Epithelial cell of proximal tubule (primary cell): ENCODE measurements at places on chromosomes 6 and 20.

- DNase-seq, result no peak
Measured at GRCh38 chr20:63425846-63426485, 46.5 kb downstream of the KCNQ2 start.

DNA sequence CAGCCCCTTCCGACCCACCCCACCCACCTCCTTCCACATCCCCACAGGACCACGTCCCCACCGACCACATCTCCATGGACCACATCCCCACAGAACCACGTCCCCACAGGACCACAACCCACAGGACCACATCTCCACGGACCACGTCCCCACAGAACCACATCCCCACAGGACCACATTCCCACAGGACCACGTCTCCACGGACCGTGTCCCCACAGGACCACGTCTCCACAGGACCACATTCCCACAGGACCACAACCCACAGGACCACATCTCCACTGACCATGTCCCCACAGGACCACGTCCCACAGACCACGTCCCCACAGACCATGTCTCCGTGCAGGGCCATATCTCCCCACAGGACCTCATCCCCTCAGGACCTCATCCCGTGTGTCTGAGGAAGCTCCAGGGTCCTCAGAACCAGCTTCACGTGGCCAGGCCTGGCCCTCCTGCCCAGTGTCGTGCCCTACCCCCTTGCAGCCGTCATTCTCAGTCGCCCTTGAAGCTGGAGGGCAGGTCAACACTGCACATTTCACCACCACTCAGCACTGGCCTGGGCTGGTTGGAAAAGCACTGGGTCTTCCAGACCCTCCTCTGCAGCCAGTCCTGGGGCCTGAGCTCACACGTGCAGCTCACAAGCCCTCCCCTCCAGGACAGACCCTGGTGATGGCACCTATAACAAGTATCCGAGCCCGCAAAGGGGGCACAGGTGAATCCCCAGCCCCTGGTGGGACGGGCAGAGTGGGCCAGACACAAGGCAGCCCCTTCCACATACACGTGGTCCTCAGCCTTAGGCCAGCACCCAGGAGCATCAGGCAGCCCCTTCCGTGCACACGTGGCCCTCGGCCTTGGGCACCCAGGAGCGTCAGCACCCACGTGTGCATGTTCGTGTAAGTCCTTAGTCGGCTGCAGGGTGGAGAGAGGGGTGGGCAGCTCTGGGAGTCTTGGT is 3.9 kb downstream of the CHRNA4 start:
- DNase-seq, result no peak

GRCh38 chr20:3749689-3750531 is 17.4 kb downstream of the HSPA12B start:
- DNase-seq, result no peak

- no peak for DNase-seq
Measured at GRCh38 chr6:110389689-110390382, 25.5 kb downstream of the DDO start.

DNA sequence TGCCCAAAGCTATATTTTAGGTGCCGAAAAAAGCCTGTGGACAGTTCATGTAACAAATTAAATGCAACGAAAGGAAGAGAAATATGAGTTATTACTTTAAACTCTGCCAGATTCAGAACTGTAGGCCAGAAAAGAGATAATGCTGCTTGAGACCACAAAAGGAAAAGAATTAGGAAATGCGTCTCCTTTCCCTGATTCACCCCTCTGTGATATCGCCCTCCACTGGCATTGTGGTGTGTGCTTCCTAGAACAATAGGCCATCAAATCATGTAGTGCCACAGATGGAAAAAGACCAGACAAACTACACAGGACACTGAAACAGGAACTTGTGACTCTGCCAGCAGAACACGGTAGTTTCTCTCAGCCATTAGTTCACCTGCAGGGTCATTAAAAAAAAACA is 14.7 kb upstream of the LAMA4 start:
- no peak for DNase-seq

DNA sequence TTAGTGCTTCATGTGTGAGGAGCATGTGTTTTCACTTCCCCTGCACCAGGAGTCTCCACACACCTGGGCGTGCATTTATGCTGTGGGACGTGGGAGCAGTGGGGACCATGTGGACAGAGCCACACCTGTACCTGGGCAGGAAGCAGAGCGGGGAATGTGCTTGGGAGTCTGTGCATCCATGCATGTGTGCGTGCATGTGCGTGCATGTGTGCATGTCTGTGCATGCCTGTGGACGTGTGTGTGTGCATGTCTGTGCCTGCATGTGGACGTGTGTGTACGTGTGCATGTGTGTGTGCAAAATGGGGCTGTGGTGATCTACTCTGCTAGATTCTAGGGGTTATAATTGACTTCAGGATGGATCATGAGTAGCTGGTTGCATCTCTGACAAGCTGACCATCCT is 224.0 kb upstream of the GMDS start:
- DNase-seq, result no peak

DNA sequence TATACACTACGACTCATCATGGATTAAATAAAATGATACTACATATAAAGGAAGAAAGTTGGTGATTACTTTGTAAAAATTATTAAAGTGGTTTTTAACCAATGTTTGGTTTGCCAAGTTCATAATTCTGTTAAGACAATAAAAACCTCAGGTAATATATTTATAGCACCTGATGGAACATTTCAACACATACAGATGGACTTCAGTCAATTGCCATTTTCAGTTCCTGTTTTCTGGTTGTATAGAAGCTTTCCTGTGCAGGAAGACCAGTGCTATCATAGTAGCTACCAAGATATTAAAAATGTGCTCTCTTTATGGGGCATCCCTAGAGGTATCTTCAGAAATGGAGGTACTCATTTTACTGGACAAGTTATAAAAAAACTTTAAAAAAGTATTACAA is 1686.4 kb downstream of the GRIK2 start:
- no peak for DNase-seq

GRCh38 chr20:24696396-24696795 is 227.0 kb downstream of the SYNDIG1 start:
- DNase-seq, result no peak

DNA sequence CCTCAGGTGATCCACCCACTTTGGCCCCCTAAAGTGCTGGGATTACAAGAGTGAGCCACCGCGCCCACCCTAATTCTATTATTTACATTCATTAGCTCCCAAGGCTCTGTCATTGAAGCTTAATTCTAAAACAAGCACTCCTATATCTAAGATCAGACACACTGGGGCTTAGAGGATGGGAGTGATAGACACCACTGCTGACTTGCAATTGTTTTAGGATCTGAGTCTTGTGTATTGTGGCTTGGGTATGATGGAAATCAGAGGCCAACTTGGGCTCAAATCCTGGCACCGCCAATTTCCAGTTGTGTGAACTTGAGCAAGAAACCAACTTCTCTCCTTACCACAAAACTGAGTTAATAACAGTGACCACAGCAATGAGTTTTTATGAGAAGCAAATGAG is 34.7 kb downstream of the MTRES1 start:
- DNase-seq, result no peak

GRCh38 chr20:26209171-26209941 is 512.7 kb upstream of the ZNF337 start:
- DNase-seq, result no peak

DNA sequence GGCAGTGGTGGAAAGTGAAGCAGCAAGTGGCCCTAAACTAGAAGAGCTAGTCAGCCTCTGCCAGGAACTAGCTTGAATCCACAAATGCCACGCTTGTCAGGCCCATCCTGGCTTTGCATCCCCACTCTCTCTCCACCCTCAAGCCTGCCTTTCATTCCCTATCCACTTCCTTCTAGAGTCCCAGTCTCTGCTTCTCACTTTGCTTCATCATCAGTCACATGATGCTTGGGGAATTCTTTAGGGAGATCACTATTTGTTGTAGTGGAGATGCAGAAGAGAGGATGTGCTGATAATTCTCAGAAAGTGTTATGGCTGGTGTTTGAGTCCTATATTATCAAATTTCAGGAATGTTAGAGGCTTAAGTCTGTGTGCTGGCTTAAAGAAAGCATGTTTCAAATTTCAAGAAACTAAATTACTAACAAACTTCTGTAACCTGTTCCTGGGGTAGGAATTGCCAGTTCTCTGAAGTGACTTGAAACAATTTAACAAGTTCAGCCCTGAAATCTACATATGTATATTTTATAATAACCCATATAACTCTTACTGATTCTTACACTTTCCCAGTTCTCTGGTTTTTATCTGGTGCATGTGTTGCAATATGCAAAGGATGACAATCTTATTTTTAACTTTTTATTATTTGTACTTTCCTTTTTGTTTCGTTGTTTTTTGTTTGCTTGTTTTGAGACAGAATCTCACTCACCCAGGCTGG is 7.5 kb downstream of the TRIM39 start:
- no peak for DNase-seq

DNA sequence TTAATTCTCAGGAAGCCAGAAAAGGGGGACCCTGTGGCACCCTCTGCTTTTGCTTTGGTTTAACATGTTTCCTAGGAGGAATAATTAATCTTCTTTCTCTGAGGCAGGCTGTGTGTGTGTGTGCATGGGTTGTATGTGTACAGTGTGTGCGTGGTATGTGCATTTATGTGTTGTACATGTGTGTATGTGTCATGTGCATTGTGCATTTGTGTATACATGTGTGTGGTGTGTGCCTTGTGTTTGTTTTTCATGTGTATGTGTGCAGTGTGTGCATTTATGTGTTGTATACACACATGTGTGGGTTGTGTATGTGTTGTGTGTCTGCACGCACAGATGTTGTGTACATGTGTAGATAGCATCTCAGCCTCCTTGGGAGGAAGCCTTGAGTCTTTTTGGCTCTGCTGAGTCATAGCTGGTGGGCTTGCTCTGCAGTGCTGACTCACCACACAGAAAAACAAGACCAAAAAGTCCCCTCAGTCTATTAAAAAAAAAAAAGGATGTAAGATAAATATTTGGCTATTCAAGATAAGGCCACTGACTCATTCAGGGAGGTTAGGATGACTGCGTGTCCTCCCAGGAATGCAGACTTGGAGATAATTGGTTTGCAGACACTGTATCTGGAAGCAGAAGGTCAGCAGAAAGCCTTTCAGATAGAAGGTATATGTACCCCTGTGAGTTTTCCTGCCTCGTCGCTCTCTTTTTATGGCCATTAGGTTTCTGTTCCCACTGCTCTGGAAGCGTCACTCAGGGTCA is 58.6 kb downstream of the SYNJ2 start:
- no peak for DNase-seq

GRCh38 chr6:3742076-3742425 is 9.5 kb downstream of the PXDC1 start:
- no peak for DNase-seq

GRCh38 chr6:70708448-70708847 is 40.8 kb downstream of the SMAP1 start:
- no peak for DNase-seq

- DNase-seq, result no peak
Measured at GRCh38 chr6:130760006-130760405, 67.2 kb upstream of the SMLR1 start.
